ENCODE measurements at places on chromosomes 2 and 18.

- DNase-seq = peak; percentile 48
These were observed 363.6 kb downstream of the CTNNA2 start for GRCh38 chr2:79876430-79876829.

- DNase-seq = peak; percentile 11
These were observed 280.0 kb downstream of the FIGN start for GRCh38 chr2:163455815-163456214.

GRCh38 chr2:64460330-64460729, 6.4 kb downstream of the LGALSL start:
- DNase-seq = no peak

- peak; percentile 60 for DNase-seq
These were observed 106.1 kb upstream of the ALKAL2 start for GRCh38 chr2:393711-394696.

- no peak for DNase-seq
These were observed 311.3 kb upstream of the KLHL29 start for GRCh38 chr2:23073671-23074070.

DNA sequence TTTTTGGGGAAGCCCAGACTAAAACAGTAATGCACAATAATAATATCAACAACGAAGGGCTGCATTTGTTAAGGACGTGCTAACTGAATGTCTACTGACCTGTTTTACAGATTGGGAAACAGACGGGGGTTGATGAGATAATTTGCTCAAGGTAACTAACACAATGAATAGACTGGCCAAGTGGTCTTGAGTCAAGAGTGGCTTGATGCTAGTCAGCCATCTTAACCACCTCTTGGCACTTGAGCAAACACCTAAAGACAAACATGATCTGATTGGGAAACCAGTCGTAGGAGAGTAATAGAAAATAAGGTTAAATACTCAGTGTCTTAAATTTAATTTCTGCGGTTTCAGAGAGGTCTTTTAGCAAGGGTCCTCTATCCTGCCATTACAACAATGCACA, 14.2 kb downstream of the RHBDD1 start:
- DNase-seq = no peak

- peak; percentile 58 for DNase-seq
These were observed 13.9 kb downstream of the IL37 start for GRCh38 chr2:112924821-112925220.

- no peak for DNase-seq
These were observed 76.3 kb downstream of the DDX1 start for GRCh38 chr2:15667809-15668556.

- DNase-seq = peak; percentile 45
These were observed 392.7 kb upstream of the SLC8A1 start for GRCh38 chr2:40844353-40845277.

All from hepatocyte (in vitro differentiated cells).